ENCODE measurements at places on chromosomes 2 and 18. TPM values are rescaled to one million over a fixed set of nuclear protein-coding genes. Genes with fewer than 3 reads are reported as not detected.
A peak's percentile ranks its signal among the peaks of the same experiment; 100 is the strongest.

Gene SLC5A7
- total RNA-seq = 3.0 TPM

DNA sequence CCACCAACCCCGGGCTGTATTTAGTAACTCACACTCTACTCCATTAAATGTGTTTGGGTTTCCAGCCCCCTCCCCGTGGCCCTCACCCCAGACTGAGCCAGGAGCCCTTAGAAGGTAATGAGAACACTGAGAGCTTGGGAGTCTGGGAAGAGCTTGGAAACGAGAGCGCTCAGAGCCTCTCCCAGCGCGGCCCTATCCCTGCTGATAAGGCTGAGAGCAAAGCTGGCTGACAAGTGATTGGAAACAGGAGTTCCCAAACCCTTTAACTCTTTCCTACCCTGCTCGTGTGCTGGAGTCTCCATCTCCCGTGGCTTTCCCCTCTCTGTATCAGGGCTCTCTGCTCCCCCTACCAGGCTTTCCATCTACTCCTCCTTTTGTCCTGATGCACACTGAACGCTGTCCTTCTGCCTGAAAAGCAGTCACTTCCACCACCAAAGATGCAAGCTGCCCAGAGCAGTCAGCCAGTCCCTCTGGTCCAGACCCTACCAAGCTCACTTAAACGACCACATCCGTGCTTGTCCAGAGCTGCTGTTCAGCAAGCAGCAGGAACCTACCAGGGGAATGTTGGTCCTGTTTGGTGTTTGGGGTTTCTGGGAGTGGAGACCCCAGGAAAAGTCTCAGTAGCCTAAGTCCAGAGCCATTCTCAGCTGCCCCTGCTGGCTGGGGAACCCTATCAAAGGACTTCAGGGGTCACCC is 100.0 kb upstream of the PKDCC start:
- no peak for DNase-seq
- H3K27me3 ChIP-seq = no peaks in the 10 kb centered on the region
- H3K27ac ChIP-seq = no peak overlapping the region
- peaks cover 41% of the 10 kb centered on the region for H3K4me1 ChIP-seq
- no peaks in the 10 kb centered on the region for H3K36me3 ChIP-seq

- DNase-seq = peak; percentile 88
- H3K4me1 ChIP-seq = no peaks in the 10 kb centered on the region
- H3K4me3 ChIP-seq = no peak overlapping the region
- peaks cover 46% of the 10 kb centered on the region for H3K27me3 ChIP-seq
- no peak overlapping the region for H3K27ac ChIP-seq
Measured at GRCh38 chr2:30072250-30072842, 74.5 kb upstream of the YPEL5 start.

GRCh38 chr2:239719791-239720360 is 305.3 kb downstream of the NDUFA10 start:
- no peak overlapping the region for H3K27ac ChIP-seq
- peaks cover 21% of the 10 kb centered on the region for H3K4me1 ChIP-seq
- no peak for DNase-seq
- H3K4me3 ChIP-seq = peak overlapping the region; percentile 49

- H3K36me3 ChIP-seq = peaks cover 17% of the 10 kb centered on the region
- H3K27me3 ChIP-seq = no peaks in the 10 kb centered on the region
- peaks cover 4% of the 10 kb centered on the region for H3K4me1 ChIP-seq
- H3K27ac ChIP-seq = no peak overlapping the region
- no peak for DNase-seq
Measured at GRCh38 chr2:171247741-171248662, 87.3 kb upstream of the TLK1 start.

DNA sequence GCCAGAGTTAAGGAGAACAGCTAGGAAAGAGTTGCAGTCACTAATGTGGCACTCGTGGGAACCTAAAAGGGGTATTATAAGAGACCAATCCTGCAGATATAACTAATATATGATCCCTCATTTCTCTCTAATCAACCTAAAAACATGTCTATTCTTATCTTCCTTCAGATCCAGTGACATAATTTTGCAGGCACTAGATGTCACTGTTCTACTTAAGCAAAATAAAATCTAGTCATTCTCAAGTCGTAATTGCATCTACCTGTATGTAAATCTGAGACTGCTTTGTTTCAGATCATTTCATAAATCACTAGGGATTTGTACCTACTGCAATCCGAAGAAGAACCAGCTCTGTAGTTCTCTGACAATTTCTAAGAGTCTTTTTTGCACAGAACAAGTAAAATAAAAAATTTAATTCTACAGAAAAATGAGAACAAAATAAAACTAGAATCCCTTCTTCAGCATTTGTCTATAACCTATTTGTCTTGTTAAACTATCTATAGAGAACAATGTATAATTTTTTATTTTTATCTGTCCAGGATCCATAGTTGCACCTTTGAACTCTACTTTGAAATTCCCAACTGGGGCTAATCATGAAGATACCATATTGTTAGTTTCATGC is 56.5 kb upstream of the ERBB4 start:
- H3K4me1 ChIP-seq = peaks cover 17% of the 10 kb centered on the region
- DNase-seq = no peak

GRCh38 chr2:159073256-159073655 is 104.8 kb downstream of the TANC1 start:
- H3K4me3 ChIP-seq = no peak overlapping the region
- H3K4me1 ChIP-seq = peaks cover 38% of the 10 kb centered on the region
- no peaks in the 10 kb centered on the region for H3K36me3 ChIP-seq

GRCh38 chr2:216873573-216873972 is 13.7 kb upstream of the TNP1 start:
- no peaks in the 10 kb centered on the region for H3K36me3 ChIP-seq
- H3K4me3 ChIP-seq = no peak overlapping the region
- DNase-seq = no peak

DNA sequence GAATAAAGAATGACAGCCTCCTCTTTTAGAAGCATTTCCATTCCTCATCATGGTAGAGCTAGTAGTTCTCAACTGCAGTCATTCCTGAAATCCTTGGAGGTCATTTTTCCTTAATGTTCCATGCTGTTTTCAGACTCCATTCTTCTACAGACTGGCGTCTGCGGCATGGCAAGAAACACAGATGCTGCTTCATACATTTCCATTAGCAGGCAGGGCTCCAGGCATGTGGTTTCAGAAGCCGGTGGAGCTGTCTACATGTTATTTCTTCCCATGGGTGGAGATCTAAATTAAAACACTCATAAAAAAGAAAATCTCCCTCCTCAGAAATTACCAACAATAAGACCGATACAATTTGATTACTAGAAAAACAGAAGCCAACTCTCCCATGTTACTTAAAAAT is 6.0 kb upstream of the DSG3 start:
- no peak overlapping the region for H3K27ac ChIP-seq
- H3K27me3 ChIP-seq = no peaks in the 10 kb centered on the region
- H3K36me3 ChIP-seq = no peaks in the 10 kb centered on the region
- no peak overlapping the region for H3K4me3 ChIP-seq
- H3K4me1 ChIP-seq = no peaks in the 10 kb centered on the region
- no peak for DNase-seq

Data from neural crest cell (in vitro differentiated cells).